ENCODE measurements at places on chromosomes 12 and 14.

GRCh38 chr14:74062809-74063150 is 21.5 kb downstream of the ALDH6A1 start:
- H3K27ac ChIP-seq: no peak overlapping the region
- no peaks in the 10 kb centered on the region for H3K27me3 ChIP-seq
- peaks cover 95% of the 10 kb centered on the region for H3K36me3 ChIP-seq

- peaks cover 5% of the 10 kb centered on the region for H3K4me1 ChIP-seq
- DNase-seq: no peak
- H3K27me3 ChIP-seq: no peaks in the 10 kb centered on the region
- H3K36me3 ChIP-seq: no peaks in the 10 kb centered on the region
- H3K4me3 ChIP-seq: no peak overlapping the region
- no peak overlapping the region for H3K27ac ChIP-seq
Measured at GRCh38 chr14:68254669-68255527, 435.3 kb downstream of the RAD51B start.

DNA sequence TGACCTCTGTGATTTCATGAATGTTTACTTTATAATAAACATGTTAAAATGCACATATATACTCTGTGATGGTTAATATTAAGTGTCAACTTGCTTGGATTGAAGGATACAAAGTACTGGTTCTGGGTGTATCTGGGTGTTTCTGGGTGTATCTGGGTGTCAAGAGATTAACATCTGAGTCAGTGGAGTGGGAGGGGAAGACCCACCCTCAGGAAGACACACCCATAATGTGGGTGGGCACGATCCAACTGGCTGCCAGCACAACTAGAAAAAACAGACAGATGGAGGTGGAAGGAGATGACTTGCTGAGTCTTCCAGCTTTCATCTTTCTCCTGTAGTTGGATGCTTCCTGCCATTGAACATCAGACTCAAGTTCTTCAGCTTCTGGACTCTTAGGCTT is 11.9 kb downstream of the NUP37 start:
- H3K36me3 ChIP-seq: peaks cover 25% of the 10 kb centered on the region
- DNase-seq: no peak
- no peaks in the 10 kb centered on the region for H3K27me3 ChIP-seq
- no peak overlapping the region for H3K4me3 ChIP-seq
- no peaks in the 10 kb centered on the region for H3K4me1 ChIP-seq

GRCh38 chr12:108234158-108234557 is 105.0 kb downstream of the CMKLR1 start:
- H3K27ac ChIP-seq: no peak overlapping the region
- H3K27me3 ChIP-seq: no peaks in the 10 kb centered on the region
- H3K36me3 ChIP-seq: no peaks in the 10 kb centered on the region
- DNase-seq: no peak
- no peaks in the 10 kb centered on the region for H3K4me1 ChIP-seq

GRCh38 chr12:15717940-15718567 is 71.1 kb downstream of the EPS8 start:
- no peak overlapping the region for H3K27ac ChIP-seq
- no peaks in the 10 kb centered on the region for H3K27me3 ChIP-seq
- H3K4me3 ChIP-seq: peak overlapping the region; percentile 5
- no peaks in the 10 kb centered on the region for H3K4me1 ChIP-seq

- peak overlapping the region; percentile 95 for H3K27ac ChIP-seq
- H3K4me3 ChIP-seq: no peak overlapping the region
- no peaks in the 10 kb centered on the region for H3K36me3 ChIP-seq
Measured at GRCh38 chr12:3214526-3215365, 137.6 kb downstream of the TSPAN9 start.

Measured in ascending aorta (tissue), 2 donors.